Activated CD8-positive, alpha-beta memory T cell treated with anti-CD3 and anti-CD28 coated beads for 4 hours (primary cell): ENCODE measurements at places on chromosomes 6 and 20.
A peak's percentile ranks its signal among the peaks of the same experiment; 100 is the strongest.

DNA sequence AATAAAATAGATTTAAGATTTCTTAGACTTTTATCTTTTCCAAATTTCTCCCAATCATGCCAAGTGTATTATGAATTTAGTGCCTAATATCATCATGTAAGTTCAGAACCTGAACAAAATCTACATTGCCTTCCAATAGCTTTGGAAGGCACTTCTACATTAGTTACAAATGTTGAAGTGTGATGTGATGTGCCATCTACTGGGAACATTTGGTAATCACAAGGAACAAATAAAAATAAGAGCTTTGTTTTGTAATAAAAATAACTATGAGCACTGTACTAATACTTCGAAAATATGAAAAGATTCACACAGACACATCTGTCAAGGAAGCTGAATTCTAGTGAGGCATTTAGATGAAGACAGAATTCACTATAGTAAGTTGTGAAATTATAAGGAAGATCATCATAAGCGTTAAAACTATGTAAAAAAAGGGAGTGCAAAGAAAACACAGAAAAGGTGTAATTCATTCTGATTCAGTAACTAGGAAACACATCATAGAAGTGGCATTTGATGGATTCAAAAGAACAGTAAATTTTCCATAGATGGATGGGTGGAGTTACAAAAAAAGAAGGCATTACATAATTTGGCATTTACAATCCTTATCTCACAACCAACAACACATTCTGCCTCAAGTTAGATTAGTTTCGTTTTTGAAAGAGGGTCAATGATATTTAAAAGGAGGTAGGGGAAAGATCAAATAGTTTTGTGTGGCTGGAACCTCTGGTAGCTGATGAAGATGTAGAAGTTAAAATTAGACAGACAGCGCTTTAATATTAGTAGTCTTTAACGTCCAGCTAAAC lies 161.0 kb downstream of the ASCC3 start:
- DNase-seq: no peak

DNA sequence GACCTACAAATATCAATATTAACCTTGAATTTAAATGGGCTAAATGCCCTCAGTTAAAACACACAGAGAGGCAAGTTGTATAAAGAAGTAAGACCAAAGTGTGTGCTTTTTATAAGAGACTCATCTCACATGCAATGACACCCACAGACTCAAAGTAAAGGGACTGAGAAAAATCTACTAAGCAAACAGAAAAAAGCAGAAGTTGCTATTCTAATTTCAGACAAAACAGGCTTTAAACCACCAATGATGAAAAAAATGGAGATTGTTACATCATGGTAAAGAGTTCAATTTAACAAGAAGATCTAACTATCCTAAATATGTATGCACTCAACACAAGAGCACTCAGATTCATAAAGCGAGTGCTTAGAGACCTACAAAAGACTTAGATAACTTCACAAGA lies 741.9 kb upstream of the MARCKS start:
- DNase-seq: no peak

- DNase-seq: no peak
Observed at GRCh38 chr20:22418738-22419137, 165.6 kb downstream of the FOXA2 start.

- DNase-seq: no peak
Observed at GRCh38 chr6:156971153-156971885, 194.1 kb downstream of the ARID1B start.

DNA sequence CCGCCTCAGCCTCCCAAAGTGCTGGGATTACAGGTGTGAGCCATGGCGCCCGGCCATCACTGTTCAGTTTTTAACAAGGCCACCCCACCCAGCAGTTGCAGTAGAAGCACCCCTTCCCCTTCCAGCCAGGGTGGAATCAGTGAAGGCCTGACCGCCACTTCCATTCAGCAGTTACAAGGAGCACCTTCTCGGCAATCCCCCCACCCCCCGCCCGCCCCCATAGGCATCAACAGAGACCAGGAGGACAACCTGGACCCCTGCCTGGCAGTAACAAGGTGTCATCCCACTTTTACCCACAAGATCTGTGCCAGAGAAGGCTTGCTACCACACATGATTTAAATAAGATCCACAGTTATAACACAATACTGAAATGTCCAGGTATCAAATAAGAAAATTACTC lies 23.1 kb downstream of the NCR2 start:
- DNase-seq: no peak

GRCh38 chr20:23061262-23061661 lies 11.8 kb upstream of the THBD start:
- no peak for DNase-seq

- no peak for DNase-seq
Observed at GRCh38 chr6:72654071-72654621, 32.3 kb downstream of the KCNQ5 start.

- no peak for DNase-seq
Observed at GRCh38 chr20:3692706-3693294, 11.0 kb upstream of the ADAM33 start.

DNA sequence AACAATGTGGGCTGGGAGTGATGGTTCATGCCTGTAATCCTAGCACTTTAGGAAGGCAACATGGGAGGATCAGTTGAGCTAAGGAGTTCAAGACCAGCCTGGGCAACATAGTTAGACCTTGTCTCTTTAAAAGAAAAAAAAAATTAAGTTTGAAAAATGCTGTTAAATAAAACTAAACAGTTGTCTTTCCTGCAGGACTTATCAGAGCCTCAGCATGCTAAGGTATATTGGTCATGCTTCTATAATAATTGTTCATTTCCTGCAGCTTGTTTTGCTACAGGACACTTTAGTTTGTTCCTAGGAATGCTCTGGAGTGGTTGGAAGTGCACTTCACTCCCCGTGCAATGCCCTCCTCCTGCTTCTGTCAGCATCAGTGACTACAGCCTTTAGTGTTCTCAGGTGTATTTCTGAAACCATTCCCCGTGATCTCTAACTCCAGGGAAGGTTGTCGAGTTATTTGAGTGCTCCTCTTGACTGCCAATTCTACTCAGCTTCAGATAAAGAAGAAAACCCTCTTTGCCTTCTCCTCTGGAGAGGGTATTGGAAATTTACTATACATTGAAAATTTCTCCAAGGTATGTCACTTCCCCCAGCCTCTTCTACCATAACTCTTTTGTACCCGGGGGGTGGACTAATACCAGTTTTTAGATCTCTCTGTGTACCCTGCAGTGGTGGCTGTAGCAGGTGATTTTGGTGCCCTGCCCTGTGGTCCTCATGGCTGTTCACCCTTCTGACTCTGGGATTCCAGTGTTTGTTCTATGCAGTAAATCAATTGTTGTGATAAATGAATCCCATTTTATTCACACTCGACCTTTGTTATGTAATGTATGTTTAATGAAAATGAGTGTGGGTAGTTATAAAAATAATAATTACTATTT lies 33.8 kb downstream of the NHLRC1 start:
- DNase-seq: no peak

DNA sequence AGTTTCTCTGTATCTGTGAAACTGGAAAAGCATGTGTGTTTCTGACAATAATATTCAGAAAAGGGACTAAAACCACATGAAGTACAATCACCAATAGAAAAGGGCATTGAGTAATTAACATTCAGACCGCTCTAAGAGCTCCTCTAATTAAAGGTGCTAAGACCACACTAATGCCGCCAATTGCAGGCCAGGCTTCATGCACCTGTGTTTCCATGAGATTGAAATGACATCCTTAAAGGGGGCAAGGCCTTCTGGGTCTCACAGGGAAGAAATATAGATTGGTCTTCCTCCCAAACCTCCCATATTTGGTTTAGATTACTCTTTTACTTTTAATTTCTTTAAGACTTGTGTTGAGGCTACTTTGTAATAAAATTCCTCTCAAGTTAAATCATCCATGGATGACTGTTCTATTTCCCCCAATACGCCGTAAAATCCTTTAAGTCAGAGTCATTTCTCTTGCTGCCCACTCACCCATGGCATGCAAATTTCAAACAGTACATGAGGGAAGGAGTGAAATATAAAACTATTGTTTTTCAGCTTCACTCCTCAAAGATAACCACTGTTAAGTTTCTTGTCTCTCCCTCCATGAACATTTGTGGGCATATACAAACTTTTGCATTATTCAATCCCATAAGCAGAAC lies 110.6 kb downstream of the UBE3D start:
- DNase-seq: no peak

- DNase-seq: no peak
Observed at GRCh38 chr20:23515250-23515939, 24.5 kb downstream of the CST8 start.

- DNase-seq: no peak
Observed at GRCh38 chr6:92231171-92231701, 1188.1 kb downstream of the EPHA7 start.

GRCh38 chr6:143984666-143985065 lies 23.4 kb downstream of the PLAGL1 start:
- DNase-seq: no peak

- peak; percentile 30 for DNase-seq
Observed at GRCh38 chr20:35490736-35491181, 35.4 kb downstream of the CEP250 start.

- DNase-seq: no peak
Observed at GRCh38 chr6:7087066-7087465, 20.7 kb upstream of the RREB1 start.

DNA sequence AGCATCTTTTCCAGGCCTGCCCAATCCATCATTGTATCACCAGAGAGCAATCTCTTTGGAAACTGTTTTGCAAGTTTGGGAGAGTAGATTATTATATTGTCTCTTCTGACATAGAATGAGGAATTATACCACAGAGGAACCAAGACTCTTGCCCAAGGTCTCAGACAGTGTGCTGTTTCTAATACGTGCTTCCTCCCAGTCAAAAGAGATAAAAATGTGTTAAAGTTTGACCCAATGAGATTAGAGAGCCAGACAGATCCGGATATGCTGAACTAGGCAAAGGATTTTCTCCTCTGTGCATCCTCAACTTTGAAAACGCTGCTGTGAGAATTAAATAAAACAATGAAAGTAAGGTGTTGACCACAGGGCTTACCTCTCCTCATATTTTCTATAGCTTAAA lies 18.6 kb upstream of the NT5E start:
- DNase-seq: no peak

GRCh38 chr6:142251930-142252445 lies 49.8 kb upstream of the ADGRG6 start:
- no peak for DNase-seq

DNA sequence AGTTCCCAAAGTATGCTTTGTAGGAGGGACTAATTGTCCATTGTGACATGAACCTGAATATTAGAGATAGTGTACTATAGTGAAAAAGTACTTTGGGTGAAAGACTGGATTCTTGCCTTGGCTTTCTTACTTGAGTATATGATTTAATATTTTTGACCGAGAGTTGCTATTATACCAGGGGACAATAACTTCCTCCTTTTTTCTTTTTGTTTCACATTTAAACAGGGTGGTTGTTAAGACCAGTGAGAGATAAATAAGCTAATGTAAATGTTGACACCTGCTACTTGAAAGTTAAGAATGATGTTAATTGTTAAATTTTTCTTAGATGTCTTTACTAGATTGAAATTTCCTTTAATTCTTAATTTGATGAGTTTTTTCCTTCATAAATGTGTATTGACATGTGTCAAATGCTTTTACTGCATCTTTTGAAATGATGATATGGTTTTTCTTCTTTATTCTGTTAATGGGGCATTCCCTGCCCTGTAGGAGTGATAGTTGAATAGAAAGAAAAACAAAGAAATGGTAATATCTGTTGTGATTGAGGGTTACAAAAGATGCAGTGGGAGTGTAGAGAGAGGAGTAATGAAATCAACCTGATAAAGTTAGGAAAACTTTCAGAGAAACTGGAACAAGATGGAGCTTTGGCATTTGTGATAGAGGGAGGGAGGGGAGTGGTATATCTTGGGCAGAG lies 48.4 kb downstream of the ZFAND3 start:
- no peak for DNase-seq
